Activated T-cell treated with anti-CD3 and anti-CD28 coated beads for 1 hour (primary cell): ENCODE measurements at places on chromosomes 7 and 10.

DNA sequence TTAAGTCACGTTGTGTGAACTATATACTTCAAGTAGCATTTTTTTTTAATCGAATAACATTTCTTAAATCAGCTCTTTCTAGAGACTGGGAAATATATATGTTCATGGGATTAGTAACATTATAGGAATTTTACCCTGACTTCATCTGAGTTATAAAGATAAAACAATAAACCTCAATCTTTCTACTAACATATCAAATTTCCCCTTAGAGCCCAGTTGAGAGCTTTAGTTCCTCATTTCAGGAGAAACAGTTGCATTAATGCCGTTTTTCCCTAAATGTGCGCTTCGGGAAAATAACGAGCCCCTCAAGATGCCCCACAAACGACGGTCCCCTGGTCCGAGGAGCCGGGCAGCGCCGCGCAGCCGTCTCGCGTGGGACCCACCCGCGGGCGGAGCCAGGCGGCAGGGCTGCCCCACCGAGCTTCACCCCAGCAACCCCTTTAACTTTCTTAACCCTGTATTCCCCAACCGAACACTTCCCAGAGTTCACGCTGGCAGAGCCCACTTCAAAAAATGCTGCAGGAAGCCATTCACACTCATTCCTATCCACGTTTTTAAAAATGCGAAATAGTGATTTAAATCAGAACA lies 152.5 kb upstream of the YAE1 start:
- no peak for DNase-seq

DNA sequence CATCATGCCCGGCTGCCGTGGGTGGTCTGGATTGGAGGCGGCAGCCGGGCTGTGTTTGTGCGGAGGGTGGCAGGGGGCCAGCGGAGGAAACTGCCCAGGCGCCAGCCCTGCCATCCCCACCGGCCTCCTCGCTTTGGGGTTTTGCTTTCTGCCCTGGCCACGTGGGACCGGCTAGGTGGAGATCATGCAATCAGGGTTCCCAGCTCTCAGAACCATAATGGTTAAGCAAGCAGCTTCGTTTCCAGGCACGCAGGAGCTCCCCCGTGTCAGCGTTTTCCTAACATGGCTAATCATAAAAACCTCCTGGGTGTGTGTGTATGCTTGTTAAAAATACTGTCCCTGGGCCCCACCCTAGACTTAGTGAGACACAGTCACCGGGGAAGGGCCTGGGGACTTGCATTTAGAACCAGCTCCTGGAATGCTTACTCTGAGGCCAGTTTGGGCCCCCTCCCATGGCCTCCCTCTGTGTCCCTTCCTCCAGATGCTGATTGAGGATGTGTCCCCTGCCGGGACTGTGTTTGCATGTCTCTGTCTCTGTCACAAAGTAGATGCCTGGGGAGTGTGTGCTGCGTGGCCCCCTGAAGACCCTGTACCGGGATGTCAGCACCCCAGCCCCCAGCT lies 119.3 kb downstream of the CUX1 start:
- no peak for DNase-seq

- DNase-seq = no peak
Observed at GRCh38 chr10:34157501-34157900, 657.6 kb downstream of the PARD3 start.

GRCh38 chr10:50291261-50291850 lies 40.0 kb upstream of the ASAH2 start:
- no peak for DNase-seq

- no peak for DNase-seq
Observed at GRCh38 chr10:6987536-6987945, 407.5 kb upstream of the PRKCQ start.

GRCh38 chr10:51073453-51074237 lies 642 bp upstream of the PRKG1 start:
- no peak for DNase-seq

DNA sequence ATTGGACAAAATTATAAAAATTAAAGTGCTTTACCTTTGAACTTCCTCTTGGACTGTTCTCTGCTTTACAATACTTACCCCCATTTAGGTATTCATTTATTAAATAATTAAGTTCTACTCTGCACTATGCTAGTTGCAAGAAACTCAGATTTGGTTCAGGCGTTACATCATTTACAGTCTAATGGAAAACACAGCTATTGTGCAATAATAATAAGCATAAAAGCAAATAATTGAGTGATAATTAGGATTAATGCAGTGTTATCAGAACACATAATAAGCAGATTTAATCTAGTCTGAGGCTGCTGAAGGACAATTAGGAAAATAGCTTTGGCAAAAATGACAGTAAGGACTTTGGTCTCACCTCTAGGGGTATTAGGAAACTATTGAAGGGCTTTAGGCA lies 493.2 kb upstream of the ADARB2 start:
- no peak for DNase-seq

DNA sequence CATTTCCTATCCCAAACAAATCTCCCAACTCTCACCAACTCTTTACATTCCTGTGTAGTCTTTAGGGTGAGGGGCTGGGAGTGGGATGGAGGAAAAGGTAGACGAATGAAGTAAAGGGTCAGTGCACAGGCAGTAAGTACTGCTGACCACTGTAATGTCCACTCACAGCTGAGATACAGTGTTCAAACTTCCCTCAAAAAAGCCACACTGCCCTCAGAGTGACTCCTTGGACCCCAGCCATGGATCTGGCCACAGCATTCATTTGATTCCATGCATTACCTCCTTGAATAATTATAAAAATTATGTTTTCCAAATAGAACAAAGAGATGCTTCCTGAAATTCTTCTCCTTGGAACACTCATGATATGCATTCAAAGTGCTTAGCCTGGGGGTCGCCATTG lies 19.8 kb upstream of the HIPK2 start:
- no peak for DNase-seq

- DNase-seq = no peak
Observed at GRCh38 chr10:34339816-34340553, 475.1 kb downstream of the PARD3 start.

GRCh38 chr7:83415840-83416239 lies 233.1 kb downstream of the SEMA3E start:
- no peak for DNase-seq

GRCh38 chr7:29864656-29865055 lies 58.3 kb downstream of the WIPF3 start:
- no peak for DNase-seq
